ENCODE measurements at places on chromosomes 7 and 10.

DNA sequence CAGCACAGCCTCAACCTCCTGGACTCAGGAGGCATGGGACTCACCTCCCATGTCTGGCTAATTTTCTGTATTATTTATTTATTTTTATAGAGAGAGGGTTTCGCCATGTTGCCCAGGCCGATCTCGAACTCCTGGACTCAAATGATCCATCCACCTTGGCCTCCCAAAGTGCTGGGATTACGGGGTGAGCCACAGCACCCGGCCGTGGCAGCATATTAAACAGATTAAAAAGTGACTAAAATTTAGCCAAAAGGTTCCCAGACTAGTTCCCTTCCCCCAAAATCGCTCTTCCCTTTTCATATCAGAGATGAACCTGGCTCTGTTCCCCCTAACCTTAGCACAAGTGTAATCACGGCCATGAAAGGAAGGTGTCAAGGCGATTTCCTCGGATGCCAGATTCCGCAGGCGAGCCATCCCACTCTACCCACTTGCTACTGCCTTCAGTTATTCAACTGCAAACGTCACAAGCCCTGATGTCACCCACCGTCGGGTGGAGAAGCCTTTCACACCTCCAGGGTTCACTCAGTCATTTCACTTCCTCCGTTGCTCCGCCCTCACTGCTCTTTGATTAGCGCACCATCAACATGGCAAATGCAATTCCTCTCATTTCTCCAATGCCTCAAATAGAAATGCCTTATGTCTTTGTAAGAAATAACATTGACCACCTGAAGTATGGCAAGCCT, 104.7 kb upstream of the RHEB start:
- no peak for DNase-seq

DNA sequence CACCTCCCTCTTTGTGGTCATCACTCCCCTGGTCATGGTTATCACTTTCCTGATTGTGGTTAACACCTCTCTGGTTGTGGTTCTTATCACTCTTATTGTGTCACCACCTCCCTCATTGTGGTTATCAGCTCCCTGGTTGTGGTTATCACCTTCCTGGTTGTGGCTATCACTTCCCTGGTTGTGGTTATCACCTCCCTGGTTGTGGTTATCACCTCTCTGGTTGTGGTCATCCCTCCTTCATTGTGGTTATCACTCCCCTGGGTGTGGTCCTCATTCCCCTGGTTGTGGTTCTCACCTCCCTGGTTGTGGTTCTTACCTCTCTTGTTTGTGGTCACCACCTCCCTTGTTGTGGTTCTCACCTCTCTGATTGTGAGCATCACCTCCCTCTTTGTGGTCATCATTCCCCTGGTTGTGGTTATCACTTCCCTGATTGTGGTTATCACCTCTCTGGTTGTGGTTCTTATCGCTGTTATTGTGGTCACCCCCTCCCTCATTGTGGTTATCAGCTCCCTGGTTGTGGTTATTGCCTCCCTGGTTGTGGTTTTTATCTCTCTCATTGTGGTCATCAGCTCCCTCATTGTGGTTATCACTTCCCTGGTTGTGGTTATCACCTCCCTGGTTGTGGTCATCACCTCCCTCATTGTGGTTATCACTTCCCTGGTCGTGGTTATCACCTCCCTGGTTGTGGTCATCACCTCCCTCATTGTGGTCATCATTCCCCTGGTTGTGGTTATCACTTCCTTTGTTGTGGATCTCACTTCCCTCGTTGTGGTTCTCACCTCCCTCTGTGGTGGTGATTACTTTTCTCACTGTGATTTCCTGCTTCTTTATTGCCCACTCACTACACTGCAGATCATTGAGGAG, 106.7 kb downstream of the GPR26 start:
- DNase-seq: no peak

- no peak for DNase-seq
Measured at GRCh38 chr10:71296086-71296485, 23.0 kb upstream of the SLC29A3 start.

GRCh38 chr7:20318933-20319332, 11.8 kb upstream of the ITGB8 start:
- DNase-seq: no peak

- no peak for DNase-seq
Measured at GRCh38 chr10:35466170-35466569, 129.9 kb downstream of the CCNY start.

GRCh38 chr7:24042028-24042427, 242.0 kb upstream of the NPY start:
- DNase-seq: no peak

GRCh38 chr10:73493781-73494180, 2.0 kb downstream of the PPP3CB start:
- no peak for DNase-seq

DNA sequence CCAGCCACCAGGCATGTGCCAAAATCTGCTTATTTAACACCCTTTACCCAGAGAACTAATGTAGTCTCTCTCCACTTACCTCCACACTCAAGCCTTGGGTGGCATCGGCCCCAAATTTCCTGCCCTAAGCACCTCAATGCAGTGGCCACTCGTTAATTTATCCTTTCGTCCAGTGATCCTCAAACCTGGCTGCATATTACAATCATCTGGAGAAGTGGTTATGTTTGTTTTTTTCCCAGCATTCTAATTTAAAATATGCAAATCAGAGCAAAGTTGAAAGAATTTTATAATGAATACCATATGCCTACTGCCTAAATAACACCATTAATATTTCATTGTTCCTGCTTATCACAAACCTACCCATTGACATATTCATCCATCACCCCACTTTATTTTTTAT, 25.7 kb downstream of the CREB3L2 start:
- no peak for DNase-seq

- DNase-seq: no peak
Measured at GRCh38 chr10:113893570-113893969, 39.1 kb downstream of the NHLRC2 start.

GRCh38 chr10:4094751-4095150, 309.7 kb upstream of the KLF6 start:
- no peak for DNase-seq

DNA sequence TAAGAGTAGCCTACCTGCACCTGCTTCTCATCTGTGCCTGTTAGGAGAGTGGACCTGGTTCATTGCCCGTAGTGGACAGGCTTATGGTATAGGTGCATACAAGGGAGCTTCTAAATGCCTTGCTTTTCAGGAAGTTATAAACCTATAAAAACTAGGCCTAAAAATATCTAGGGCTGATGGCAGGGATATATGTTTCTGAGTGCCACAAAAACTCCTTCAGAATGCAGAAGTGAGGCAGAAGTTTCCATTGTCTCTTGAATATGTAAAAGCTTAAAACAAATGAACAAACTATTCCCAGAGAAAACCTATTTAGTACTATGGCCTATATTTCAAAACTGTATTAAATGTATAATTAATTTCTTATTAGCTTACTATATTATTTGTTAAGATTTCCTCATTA, 91.8 kb downstream of the RNLS start:
- DNase-seq: no peak

DNA sequence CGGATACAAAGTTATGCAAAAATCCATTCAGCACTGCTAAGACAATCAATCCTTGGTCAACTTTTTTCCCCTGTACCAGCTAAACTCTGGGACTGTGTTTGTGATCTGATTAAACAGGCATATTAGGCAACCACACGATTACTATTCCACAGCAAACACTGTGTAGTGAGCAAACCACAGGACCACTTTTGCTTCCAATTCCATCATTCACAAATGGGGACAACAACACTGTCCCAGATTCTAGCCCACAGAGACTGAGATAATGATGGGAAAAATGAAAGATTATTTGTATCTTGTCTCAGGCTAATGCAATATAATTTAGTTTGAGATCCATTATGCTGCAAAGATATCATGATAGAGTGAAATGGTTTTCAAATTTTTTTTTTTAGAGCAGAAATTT, 163.7 kb upstream of the AOAH start:
- DNase-seq: no peak

- DNase-seq: no peak
Measured at GRCh38 chr10:70437721-70438120, 3.8 kb downstream of the NODAL start.

DNA sequence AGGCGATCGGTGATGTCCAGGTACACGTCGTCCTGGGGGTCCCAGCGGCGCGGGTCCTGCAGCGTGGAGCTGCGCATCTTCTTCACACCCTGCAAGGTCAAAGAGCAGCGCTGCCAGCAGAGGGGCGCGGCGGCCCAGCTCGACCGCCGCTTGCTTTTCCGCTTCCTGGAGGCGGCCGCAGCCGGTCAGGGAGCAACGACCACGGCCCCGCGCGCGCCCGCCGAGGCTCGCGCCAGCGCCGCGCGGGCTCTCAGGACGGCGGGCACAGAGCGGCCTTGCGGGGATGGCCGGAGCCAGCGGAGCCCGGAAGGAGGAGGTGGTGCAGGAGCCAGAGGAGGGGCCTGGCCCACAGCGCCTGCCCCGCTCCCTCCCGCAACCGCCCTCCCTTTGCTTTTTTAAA, 76.4 kb upstream of the CDC14C start:
- no peak for DNase-seq

- no peak for DNase-seq
Measured at GRCh38 chr7:44847509-44847919, 373 bp downstream of the H2AZ2 start.

DNA sequence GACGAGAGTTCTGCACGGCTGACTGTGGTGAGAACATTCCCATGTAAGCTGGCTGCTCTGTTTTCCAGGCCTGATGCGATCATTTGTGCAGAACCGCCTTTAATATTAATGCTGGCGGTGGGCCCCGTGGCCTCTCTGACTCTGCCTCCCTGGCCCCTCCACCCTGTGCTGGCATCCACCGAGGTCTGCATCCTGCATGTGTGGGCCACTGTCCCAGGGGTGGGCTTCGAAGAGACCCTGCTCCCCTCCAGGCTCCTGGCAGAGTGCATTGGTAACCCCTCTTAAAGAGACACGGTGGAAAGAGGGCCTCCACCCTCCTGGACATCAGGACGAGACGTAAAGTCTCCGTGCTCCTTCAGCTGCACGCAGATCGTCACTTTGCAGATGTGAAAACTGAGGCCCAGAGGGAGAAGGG, 67.3 kb upstream of the FAM20C start:
- DNase-seq: no peak
